GM23338 (cell line): ENCODE measurements at places on chromosomes 1 and 21.

GRCh38 chr1:247465796-247466195, 7.9 kb upstream of the OR2B11 start:
- no peak overlapping the region for H3K27ac ChIP-seq
- H3K4me3 ChIP-seq = no peak overlapping the region
- H3K27me3 ChIP-seq = no peaks in the 10 kb centered on the region
- no peak for DNase-seq
- no peaks in the 10 kb centered on the region for H3K36me3 ChIP-seq
- H3K4me1 ChIP-seq = no peaks in the 10 kb centered on the region

DNA sequence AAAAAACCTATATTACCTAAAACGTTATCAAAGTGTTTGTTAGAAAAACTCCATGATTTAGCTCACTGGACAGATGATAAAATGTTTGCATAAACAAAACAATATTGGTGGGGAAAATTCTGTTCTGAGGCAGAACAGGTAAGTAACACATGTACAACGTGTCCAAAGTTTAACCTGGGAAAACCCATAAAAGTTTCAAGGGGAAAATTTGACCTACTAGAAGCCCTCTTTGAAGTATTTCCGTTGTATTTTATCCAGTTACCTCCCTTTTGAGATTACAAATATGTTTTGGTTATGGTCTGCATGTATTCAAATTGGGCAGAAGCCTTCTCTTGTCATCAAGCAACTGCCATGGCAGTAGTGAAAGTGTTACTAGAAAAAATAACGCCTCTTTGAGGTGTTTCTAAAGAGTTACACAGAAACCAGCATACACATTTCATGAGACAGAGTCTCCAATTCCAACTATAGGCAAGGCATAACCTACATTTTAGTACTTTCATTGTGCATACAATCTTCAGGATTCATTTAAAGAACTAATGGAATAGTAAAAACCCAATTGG, 58.0 kb upstream of the PDC start:
- DNase-seq = no peak
- no peaks in the 10 kb centered on the region for H3K36me3 ChIP-seq
- H3K4me3 ChIP-seq = no peak overlapping the region
- no peak overlapping the region for H3K27ac ChIP-seq
- H3K4me1 ChIP-seq = no peaks in the 10 kb centered on the region

DNA sequence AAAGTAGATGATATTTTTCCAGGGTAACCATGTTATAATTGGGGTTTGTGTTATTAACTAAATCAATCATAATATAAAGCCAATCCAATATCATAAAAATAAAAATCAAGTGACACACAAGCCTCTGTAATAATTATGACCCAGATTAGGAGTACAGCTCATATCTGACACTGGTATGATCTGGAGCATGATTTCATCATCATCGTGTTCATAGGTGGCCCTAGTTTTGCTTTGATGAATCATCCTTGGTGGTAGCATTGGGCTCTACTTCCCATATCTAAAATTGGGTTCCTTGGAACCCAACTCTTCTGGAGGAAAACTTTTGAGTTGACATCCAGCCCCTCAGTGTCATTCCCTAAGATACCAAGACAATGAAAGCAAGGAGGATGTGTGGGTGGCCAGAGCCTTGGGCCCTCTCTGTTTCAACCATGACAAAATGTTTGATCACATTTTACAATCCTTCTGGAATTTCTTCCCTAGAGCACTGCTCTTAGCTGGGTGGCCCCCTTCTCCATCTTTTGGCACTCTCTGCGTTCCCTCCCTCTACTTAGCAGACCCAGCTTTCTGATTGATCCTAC, 37.0 kb upstream of the ENAH start:
- no peak overlapping the region for H3K4me3 ChIP-seq
- no peaks in the 10 kb centered on the region for H3K4me1 ChIP-seq
- no peaks in the 10 kb centered on the region; the same call in 1 of the 2 replicates for H3K36me3 ChIP-seq
- no peak for DNase-seq
- H3K27me3 ChIP-seq = no peaks in the 10 kb centered on the region

DNA sequence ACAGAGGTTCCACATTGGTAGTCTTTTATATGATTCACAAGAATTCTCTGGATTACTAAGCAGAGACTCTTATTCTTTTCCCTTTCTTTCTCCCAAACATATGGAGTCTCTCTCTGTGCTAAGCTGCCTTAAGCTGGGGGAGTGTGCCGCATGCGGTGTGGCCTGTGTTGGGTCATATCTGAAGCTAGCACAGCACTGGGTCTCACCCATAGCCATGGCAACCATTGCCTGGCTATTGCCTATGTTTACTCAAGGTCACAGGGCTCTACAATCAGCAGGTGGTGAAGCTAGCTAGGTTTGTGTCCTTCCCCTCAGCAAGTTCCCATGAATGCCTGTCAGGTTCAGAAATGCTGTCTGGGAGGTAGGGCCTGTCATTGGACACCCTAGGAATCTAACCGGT, 73.6 kb upstream of the ZRANB2 start:
- H3K36me3 ChIP-seq = no peaks in the 10 kb centered on the region
- H3K27me3 ChIP-seq = no peaks in the 10 kb centered on the region
- no peak overlapping the region for H3K4me3 ChIP-seq
- H3K4me1 ChIP-seq = no peaks in the 10 kb centered on the region
- H3K27ac ChIP-seq = no peak overlapping the region
- DNase-seq = no peak
